ENCODE measurements at places on chromosomes 13 and 19.

DNA sequence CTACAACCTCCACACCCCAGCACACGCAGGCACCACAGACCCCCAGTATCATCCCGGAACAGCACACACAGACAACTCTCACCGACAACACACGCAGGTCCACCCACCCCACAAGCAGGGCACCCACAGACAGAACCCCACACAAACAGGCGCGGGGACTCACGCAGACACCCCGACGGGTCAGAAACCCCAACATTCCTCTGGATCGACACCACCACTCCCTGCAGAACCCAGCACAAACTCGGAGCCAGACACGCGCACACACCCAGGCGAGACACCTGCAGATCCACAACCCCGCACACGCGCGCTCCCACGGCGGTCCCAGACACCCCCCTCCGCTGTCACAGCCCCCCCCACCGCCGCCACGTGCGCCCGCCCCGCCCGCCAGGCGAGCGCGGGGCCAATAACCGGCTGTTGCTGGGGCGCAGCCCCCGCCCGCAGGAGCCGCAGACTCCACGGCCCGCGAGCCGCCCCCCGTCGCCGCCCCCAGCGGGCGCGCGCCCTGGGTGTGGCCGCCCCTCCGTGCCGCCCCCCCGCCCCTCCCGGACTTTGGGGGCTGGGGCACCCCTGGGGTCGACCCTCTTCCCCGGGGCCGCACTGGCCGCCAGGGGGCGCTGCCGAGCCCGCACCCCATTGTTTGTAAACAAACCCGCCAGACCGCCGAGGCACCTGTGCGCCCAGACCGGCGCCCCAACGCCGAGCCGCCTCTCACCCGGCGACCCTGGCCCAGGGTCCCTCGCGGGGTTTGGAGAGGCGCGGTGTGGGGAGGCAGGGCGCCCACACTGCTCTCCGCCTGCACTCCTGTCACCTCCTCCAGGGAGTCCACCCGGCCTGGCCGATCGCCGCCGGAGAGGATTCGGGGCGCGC lies 712 bp downstream of the BBC3 start:
- peak; percentile 68 for DNase-seq

DNA sequence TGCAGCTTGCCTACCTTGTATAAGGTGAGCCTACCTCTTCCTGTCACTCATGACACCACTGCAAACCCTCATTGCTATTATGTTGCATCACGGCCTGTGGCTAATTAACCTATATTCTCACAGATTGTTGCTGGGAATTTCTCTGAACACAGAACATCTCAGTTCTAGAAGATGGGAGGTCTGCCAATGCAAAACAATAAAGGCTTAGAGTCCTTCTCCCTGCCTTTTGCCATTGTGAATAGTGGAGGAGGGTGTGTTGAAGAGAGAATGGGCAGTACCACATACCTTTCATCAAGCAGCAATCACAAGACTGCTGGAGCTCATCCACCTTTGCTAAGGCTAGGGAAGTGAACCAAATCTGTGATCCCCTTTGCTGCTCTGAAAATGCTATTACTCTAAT lies 34.4 kb downstream of the WDFY2 start:
- no peak for DNase-seq

GRCh38 chr19:42360787-42361544 lies 29.1 kb downstream of the CNFN start:
- no peak for DNase-seq

- DNase-seq: no peak
These were observed 1.0 kb downstream of the MBNL2 start for GRCh38 chr13:97223037-97223710.

GRCh38 chr19:4977299-4978174 lies 8.6 kb downstream of the KDM4B start:
- DNase-seq: peak; percentile 93

All from fibroblast of villous mesenchyme (primary cell).